HT1080 (cell line): ENCODE measurements at places on chromosomes 3 and 15.

DNA sequence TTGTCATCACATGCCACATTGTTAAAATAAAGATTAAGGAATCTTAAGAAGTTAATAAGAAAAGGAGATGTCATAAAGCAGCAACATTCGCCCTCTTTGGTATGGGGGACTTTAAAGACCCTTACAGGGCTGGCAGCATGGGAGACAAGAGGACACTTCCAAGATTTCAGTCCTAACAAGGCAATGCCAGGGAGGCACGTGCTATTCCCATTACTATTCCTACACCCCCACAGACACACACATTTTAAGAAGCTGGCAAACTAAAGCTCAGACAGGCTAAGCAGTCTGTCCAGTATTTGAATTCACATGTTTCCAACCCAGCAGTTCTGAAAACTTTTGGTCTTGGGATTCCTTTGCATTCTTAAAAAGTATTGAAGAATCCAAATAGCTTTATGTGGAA, 80.8 kb downstream of the WDR49 start:
- no peak for DNase-seq

- peak; percentile 59 for DNase-seq
These were observed 107.7 kb downstream of the THRB start for GRCh38 chr3:24387000-24387399.

- no peak for DNase-seq
These were observed 6.4 kb downstream of the SCN5A start for GRCh38 chr3:38643090-38643489.

GRCh38 chr15:43911235-43911781, 84.5 kb downstream of the WDR76 start:
- DNase-seq: peak; percentile 99

GRCh38 chr3:10757021-10757820, 58.8 kb upstream of the SLC6A11 start:
- DNase-seq: peak; percentile 70
